ENCODE measurements at places on chromosomes 7 and 10.

DNA sequence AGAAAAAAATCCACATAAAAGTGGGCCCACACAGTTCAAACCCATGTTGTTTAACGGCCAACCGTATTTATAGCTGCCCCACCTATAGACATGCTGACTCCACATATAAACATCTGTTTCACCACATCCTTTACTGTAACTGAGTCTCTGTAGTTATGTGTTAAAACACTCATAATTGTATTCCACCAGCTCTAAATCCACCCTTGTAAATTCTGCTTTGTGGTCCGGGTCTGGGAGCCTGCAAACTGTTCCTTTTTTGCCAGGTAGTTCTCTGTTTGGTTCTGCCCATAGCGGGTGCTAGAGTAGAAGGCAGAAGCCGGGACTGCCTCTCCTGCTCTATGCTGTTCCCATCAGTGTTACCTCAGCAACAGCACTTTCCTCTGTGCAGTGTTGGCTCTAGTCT is 20.2 kb upstream of the FHIP2A start:
- no peak for DNase-seq

- no peak for DNase-seq
These were observed 24.9 kb downstream of the TRRAP start for GRCh38 chr7:98903246-98903645.

DNA sequence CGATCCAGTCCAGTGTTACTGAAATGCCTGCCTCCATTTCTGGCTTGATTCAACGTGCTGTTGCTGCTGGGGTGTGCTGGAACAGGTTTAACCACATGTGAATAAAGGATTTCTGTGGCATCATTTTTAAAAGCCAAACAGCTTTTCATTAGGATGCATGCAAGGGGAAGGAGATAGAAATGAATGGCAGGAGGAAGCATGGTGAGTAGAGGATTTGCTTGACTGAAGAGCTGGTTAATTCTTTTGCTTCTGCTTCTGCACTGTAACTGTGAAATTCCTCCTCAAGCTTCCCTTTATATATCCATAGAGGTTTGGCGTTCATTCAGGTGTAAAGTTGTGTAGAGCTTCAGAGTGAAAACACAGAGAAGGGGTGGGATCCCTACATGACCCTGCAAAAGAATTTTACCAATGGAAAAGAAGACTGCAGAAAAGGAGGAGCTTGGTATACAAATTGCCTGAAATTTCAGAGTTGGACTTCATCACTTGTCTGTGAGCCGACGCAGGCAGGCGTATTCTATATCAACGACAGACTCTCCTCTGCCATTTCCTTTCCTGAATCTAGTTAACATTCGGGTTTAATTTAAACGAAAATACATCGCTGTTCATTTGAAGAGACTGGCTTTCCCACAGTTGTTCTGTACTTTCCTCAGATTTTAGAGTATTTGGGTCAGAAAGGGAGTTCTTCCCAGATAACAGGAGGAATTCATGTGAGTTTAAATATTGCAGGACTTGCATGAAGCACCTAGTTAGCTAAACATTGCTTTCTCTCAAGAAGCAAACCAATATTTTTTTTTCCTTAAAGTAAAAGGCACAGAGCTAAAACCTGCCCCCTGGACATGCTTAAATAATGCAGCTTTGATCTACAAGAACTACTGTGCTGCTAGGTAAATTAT is at the start of gene SOSTDC1:
TSS of gene SOSTDC1 (minus strand) at position 270 of the 893 bp plus-strand sequence. CDS start at position 200, 70 bp downstream.
- DNase-seq: no peak

DNA sequence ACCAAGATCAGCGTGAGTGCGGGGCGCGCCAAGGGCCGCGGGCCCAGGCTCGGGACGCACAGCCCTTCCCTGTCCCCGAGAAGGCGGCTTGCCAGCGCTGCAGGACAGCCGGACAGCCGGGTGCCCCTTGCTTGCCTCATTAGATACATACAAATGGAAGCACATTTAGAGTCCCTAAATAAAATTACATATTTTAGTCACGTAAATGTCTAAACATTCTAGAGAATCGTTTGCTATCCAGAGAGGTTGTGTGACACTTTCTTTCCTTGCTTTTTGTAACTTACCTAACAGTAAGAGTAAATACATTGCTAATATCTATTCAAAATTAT is 4.8 kb downstream of the VSTM2A start:
- no peak for DNase-seq

GRCh38 chr10:43002596-43002995 is 74.3 kb upstream of the RET start:
- DNase-seq: no peak

- DNase-seq: no peak
These were observed 14.5 kb downstream of the SH2D4B start for GRCh38 chr10:80552151-80552646.

DNA sequence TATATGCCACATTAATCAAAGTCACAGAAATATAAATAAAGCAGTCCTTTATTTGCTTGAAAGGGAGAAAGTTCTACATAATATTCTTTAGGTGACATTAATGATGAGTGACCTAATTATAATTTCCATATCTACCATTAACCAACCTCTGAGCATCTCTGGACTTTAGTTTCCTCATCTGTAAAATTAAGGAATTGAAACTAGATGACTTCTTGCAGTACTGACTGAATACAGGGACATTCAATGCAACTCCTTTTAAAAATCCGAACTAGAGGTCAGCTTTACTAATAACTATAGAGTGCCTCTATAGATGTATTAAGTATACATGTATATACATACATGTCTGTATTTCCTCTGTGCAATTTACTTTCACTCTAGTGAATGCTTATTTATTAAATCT is 3.9 kb downstream of the FMC1 start:
- DNase-seq: no peak

DNA sequence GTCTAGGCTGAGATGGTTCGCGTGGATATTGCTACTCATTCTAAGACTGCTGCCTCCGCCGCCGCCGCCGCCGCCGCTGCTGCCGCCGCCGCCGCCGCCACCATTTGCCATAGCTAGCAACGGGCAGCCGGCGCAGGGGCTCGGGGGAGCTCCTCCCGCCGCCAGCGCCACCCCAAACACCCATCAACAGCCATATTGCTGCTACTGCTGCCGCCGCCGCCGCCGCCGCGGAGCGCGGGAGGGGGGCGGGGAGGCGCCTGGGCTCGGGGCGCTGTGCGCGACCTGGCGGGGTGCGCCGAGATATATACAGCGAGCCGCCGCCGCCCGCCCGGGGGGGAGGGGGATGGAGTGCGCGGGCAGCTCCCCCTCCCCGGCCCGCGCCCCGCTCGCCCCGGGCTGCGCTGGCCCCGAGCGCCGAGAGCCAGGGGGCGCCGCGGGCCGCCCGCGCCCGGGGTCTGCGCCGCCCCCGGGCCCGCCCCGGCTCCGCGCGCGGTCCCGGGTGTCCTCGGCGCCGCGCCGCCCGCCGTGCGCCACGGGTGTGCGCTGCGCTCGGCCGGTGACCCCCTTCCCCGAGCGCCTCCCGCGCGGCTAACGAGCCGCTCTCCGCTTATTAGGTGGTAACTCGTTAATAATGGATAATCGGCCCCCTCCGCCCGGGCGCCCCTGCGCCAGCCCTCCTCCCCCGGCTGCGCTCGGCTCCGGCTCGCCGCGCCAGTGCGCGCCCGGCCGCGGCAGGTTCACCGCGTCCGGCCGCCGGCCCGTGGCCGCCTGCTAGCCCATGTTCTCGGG is at the start of gene KCNMA1:
TSS of gene KCNMA1 (minus strand) at position 277 of the 789 bp plus-strand sequence.
- peak; percentile 29 for DNase-seq
